ENCODE measurements at places on chromosomes 13 and 19.

- no peak for DNase-seq
These were observed 1.5 kb downstream of the PLEKHF1 start for GRCh38 chr19:29666578-29667386.

- DNase-seq = peak; percentile 54
These were observed 24.2 kb downstream of the C19orf12 start for GRCh38 chr19:29690842-29691241.

DNA sequence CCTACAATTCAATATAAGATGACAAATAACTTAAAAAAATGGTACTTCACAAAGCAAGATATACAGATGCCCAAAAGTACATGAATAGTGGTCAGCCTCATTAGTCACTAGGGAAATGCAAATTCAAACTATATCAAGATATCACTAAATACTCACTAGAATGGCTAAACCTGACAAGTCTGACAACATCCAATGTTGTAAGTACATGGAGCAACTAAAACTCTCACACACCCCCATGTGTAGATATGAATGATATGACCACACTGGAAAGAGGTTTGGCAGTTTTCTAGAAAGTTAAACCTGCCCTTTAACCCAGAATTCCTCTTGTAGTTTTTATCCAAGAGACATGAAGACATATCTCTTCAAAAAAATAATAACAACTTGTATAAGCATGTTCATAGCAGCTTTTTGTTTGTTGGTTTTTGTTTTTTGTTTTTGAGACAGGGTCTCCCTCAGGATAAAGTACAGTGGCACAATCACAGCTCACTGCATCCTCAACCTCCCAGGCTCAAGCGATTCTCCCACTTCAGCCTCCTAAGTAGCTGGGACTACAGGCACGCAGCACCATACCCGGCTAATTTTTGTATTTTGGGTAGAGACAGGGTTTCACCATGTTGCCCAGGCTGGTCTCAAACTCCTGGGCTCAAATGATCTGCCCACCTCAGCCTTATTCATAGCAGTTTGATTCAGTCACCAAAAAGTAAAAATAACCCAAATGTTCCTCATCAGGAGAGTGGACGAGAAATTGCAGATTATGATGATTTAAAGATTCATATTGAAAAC is 55.1 kb downstream of the RFX2 start:
- DNase-seq = no peak

DNA sequence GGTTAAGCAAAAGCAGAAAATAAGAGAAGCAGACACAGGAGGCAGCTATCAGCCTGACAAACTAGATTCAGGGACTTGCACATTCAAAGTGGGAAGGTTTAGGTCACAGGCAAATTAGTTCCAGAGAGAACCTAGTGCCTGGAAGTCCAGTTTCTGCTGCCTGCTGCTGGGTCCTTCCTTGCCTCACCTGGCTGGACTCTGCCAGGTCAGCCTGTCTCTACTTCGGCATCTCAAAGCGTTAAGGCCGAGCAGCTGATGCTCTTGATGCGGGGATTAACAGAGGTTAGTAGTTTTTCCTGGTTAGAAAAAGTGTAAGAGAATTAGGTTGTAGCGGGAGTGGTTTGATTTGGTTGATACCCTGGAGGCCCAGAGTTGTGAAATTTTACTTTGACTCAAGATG is 52.0 kb downstream of the KLF5 start:
- DNase-seq = no peak

- peak; percentile 61 for DNase-seq
These were observed 557 bp downstream of the PSPC1 start for GRCh38 chr13:19782049-19782726.

DNA sequence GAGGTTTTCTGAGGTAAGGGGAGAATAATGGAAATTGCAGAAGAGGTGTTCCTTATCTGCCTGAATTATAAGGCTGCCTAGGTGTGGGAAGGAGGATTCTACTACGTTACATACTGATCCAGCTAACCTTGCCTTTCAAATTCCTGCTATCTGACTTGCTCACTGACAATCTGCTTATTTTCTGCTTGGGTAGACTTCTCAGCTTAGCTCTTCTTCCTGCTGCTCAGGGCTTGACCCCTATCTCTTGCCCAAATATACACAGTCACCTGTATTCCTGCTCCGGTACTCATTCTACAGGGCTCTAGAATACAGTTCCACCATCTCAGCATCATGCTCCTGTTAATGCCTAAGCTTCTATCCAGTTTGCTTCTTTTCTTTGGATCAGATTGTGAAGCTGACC is 1607.6 kb downstream of the OLFM4 start:
- DNase-seq = no peak

DNA sequence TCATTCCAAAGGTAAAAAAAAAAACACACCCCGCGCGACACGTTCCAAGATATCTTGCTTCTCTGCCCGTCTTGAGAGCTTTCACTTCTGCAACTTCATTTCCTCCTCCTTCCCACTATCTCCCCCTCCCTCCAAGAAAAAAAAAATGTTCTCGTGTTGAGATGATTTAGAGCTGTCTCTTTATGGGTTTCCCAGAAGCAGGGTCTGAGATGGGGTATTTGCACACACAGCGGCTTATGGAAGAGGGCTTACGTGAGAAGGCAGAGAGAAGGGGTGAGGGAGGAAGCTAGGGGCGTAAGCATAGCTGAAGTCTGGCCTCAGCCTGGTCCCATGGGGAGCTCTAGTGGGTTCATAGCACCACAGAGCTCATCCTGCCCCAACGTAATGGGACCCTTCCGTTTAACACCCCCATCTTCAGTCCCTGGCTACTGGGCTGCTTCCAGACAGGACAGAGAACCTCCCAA is 31.3 kb upstream of the USE1 start:
- DNase-seq = peak; percentile 29

- DNase-seq = no peak
These were observed 5.0 kb downstream of the JAK3 start for GRCh38 chr19:17842663-17843291.

GRCh38 chr13:61410669-61411297 is 4.9 kb downstream of the PCDH20 start:
- DNase-seq = no peak

GRCh38 chr13:36919171-36919832 is 736 bp downstream of the SMAD9 start:
- no peak for DNase-seq

- no peak for DNase-seq
These were observed 1410.1 kb upstream of the ATXN8OS start for GRCh38 chr13:68697551-68697950.

GRCh38 chr13:73870036-73870741 is 264.0 kb downstream of the KLF12 start:
- no peak for DNase-seq

DNA sequence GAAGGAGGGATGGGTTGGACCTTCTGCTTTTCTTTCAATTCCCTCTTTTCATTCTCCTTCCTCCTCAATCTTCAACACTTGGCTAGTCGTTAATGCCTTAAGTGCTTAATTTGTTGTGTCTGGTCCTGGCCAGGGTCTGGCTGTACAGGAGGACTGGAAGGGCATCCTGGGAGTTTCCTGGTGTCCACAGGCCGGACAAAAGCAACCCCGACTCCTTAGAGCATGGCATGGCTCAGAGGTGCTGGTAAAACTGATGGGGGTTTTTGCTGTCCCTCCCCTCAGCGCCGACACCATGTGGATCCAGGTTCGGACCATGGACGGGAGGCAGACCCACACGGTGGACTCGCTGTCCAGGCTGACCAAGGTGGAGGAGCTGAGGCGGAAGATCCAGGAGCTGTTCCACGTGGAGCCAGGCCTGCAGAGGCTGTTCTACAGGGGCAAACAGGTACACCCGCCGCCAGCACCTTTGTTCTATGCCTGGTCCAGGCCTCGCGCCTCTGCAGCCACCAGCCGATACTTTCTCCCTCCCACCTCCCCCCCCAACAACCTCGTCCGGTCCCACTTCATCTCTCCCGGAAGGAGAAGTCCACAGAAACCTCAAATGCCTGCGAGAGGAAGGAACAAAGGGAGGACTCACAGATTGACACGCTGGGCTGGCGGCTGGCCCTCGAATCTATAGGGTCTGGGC is 1.4 kb downstream of the UHRF1 start:
- DNase-seq = peak; percentile 42
